ENCODE measurements at places on chromosomes 6 and 20.

GRCh38 chr6:5217356-5217755, 43.4 kb downstream of the LYRM4 start:
- DNase-seq: no peak

DNA sequence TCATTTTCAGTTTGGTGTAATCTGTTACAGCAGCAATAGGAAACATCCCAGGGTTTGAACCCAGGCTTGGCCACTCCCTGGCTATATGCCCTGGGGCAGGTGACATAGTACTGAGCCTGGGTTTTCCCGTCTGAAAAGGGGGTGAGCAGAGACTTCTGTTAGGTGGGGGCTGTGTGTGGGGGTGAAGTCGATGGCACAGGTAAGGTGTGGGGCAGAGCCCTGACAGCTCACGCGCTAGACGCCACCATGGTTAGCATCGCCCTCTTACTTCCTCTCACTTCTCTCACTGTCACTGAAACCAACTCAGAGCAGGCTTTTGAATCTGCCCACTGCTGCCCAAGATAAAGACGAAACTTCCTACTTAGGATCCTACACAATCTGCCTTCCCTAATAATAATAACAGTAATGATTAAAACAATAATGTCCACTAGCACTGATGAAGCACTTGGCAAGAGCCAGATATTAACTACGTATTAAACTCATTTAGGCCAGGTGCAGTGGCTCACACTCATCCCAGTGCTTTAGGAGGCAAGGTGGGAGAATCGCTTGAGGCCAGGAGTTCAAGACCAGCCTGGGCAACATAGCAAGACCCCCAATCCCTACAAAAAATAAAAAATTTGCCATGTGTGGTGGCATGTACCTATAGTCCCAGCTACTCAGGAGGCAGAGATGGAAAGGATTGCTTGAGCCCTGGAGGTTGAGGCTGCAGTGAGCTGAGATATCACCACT, 117.9 kb upstream of the PTPN1 start:
- DNase-seq: no peak

GRCh38 chr20:43536041-43536816, 22.6 kb upstream of the SGK2 start:
- no peak for DNase-seq

DNA sequence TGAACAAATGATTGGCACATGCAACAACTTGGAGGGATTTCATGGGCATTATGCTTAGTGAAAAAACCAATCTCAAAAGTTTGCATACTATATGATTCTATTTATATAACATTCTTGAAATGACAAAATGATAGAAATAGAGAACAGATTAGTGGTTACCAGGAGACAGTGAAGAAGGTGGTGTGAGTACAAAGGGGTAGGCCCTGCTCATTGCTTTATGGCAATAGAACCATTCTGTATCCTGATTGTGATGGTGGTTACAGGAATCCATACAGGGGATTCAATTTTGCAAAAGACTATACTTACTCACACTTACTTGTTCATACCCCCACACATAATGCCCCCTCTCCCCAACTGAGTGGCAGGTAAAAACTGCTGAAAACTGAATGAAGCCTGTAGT, 30.2 kb upstream of the LAMA4 start:
- DNase-seq: no peak

- peak; percentile 38 for DNase-seq
These were observed 128.8 kb downstream of the PHF3 start for GRCh38 chr6:63764318-63764916.

- DNase-seq: peak; percentile 32
These were observed 6.0 kb downstream of the LHFPL5 start for GRCh38 chr6:35810971-35811698.

DNA sequence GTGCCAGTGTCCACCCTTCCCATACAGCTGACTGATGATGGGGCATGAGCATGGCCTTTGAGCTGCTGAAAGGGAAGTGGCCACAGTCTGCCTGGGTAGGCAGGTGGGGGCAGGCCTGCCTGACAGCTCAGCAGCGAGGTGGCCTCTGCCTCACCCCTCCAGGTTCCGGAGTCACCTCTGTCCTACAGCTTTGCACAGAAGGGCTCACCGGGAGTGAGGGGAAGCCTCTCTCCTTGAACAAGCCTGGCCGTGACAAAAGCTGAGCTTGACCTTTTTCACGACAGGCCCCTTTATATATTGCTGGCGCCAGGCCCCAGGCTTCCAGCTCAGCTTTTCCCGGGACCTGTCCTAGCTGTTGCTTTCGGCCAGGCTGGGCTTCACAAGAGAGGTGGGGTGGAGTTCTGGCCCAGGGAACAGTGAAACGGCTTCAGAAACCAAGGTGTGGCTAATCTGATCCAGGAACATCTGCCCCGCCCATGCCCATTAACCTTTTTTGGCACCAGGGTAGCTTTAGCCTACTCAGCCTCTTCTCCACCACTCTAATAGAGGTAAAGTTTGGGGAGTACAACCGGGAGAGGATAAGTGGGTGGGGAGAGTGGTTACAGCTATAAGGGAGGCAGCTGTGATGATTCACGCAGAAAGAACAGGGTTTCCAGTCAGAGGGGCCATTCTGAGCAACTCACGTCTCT, 42.9 kb downstream of the C6orf132 start:
- DNase-seq: peak; percentile 62

GRCh38 chr20:55882286-55882685, 123.0 kb downstream of the CBLN4 start:
- DNase-seq: no peak
